ENCODE measurements at places on chromosomes 16 and 17. TPM values are rescaled to one million over a fixed set of nuclear protein-coding genes. Genes with fewer than 3 reads are reported as not detected.

GRCh38 chr16:35221482-35222185 is 1762.2 kb downstream of the TP53TG3F start:
- no peaks in the 10 kb centered on the region for H3K36me3 ChIP-seq
- H3K4me3 ChIP-seq = no peak overlapping the region
- no peaks in the 10 kb centered on the region for H3K4me1 ChIP-seq
- H3K27me3 ChIP-seq = no peaks in the 10 kb centered on the region
- H3K27ac ChIP-seq = no peak overlapping the region
- no peak for DNase-seq

DNA sequence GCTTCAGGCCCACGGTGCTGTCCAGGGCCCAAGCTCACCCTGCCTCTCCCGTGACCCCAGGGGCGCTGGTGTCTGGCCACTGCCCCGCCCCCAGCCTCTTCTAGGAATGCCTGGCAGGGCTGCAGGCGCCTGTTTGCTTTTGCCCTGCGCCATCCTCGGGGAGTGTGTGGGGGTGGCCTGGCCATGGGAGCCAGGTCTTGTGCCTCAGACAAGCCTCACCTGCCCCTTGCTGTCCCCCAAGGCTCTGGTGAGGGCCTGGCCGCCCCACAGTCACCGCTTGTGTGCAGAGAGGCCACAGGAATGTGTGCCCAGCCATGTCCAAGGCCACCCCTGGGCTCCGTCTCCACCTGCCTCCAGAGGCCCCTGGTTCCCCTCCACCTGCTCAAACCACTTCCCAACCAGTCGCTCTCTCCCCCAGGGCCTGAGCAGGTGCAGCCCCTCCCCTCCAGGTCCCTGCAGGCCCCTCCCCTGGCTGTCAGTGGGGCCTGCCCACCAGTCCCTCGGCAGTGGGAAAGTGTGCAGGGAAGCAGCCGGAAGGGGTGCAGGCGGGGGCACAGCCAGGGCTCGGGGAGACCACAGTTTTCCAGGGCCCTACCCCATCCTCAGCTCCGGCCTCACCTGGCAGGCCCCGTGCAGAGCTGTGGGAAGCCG is 841 bp upstream of the IGFALS start:
- H3K36me3 ChIP-seq = peaks cover 12% of the 10 kb centered on the region
- no peaks in the 10 kb centered on the region for H3K27me3 ChIP-seq
- no peak overlapping the region for H3K4me3 ChIP-seq

GRCh38 chr16:1057252-1057932 is 15.2 kb upstream of the SSTR5 start:
- H3K4me3 ChIP-seq = no peak overlapping the region
- DNase-seq = peak; percentile 41
- H3K4me1 ChIP-seq = no peaks in the 10 kb centered on the region
- H3K36me3 ChIP-seq = no peaks in the 10 kb centered on the region

GRCh38 chr17:6868582-6868981 is 37.1 kb upstream of the TEKT1 start:
- H3K27me3 ChIP-seq = peaks cover 9% of the 10 kb centered on the region
- no peak for DNase-seq
- no peak overlapping the region for H3K4me3 ChIP-seq

The C17orf78 gene
- not detected for total RNA-seq

DNA sequence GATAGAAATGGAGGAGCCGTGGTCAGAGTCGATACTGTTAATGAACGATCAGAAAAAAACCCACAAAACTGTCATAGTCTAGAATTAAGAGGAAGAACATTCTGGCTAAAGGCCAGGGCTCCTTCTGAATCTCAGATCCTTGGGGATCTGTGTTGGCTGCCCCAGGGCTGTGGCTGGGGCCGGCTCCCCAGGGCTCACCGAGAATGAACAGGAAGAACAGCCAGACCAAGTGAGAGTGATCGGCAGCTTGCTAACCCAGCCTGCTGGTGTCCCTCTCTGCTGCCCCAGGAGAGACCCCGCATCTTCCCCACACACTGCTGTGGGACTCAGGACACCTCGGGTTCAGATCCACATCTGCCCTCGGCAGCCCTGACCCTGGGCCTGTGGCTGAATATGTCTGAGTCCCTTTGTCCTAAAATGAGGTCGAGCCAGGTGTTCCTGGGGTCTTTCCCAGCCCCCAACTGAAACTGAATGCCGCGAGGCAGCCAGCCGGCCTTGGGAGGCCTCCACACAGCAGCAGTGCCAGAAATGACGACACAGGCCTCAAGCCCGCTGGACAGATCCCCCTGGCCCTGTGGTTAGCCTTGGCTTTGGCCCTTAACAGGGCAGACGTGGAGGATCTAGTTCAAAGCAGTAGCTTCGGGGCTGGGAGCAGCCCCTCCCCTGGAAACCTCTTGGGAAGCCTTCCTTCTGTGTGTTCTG is 23.9 kb upstream of the CLEC18A start:
- no peaks in the 10 kb centered on the region for H3K4me1 ChIP-seq
- no peak for DNase-seq
- no peaks in the 10 kb centered on the region for H3K27me3 ChIP-seq
- H3K36me3 ChIP-seq = peaks cover 10% of the 10 kb centered on the region
- no peak overlapping the region for H3K27ac ChIP-seq
- H3K4me3 ChIP-seq = no peak overlapping the region

- peaks cover 21% of the 10 kb centered on the region for H3K36me3 ChIP-seq
- peaks cover 11% of the 10 kb centered on the region for H3K4me1 ChIP-seq
- H3K27ac ChIP-seq = peak overlapping the region; percentile 92
- no peaks in the 10 kb centered on the region for H3K27me3 ChIP-seq
- peak overlapping the region; percentile 55 for H3K4me3 ChIP-seq
Measured at GRCh38 chr16:67235816-67236562, 9.1 kb downstream of the TMEM208 start.

DNA sequence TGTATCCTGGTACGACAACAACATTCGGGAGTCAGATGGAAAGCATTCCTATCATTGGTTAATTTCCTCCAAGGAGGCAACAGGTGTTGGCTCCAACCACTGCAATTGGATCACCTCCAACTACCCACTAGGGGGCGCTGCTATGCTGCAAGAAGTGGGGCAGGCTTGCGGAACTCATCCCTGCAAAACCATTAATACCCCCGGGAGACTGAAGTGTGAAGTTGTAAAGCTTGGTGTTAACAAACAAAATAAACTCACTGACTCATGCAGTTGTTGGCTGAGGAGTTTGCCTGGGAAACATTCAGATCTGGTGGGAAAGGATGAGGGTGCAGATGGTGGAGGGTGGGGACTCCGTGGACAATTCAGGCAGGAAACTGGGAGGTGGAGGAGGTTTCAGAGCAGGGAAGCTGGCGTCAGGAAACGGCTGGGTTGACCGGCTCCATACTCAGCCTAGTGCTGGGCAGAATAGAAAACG is 84.9 kb downstream of the HS3ST2 start:
- no peaks in the 10 kb centered on the region for H3K4me1 ChIP-seq
- H3K27me3 ChIP-seq = peaks cover 4% of the 10 kb centered on the region
- no peak overlapping the region for H3K4me3 ChIP-seq
- no peak overlapping the region for H3K27ac ChIP-seq

DNA sequence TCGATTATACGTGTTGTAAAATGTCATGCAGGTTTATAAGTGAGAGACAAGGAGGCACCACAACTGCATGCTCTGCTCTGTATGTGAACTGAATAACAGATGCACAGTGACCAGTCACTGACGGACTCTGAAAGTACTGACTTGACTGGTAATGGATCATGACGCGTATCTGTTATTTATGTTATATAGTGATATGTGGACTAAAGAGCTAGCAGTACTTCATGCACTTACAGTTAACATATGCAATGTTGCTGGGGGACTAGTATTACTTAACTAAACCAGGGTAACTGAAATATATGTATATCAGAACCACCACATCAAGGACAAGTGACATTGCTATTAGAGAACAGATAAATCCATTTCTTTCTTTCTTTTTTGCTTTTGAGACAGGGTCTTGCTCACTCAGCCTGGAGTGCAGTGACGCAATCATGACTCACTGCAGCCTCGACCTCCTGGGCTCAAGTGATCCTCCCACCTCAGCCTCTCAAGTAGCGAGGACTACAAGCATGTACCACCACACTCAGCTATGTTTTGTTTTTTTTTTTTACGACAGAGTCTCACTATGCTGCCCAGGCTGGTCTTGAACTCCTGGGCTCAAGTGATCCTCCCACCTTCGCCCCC is 17.2 kb downstream of the COIL start:
- no peak for DNase-seq
- H3K4me3 ChIP-seq = no peak overlapping the region
- H3K27ac ChIP-seq = no peak overlapping the region
- H3K4me1 ChIP-seq = peaks cover 4% of the 10 kb centered on the region

The BCL6B gene
- total RNA-seq = 0.40 TPM

- no peak overlapping the region for H3K4me3 ChIP-seq
- no peak for DNase-seq
- no peaks in the 10 kb centered on the region for H3K36me3 ChIP-seq
- H3K27ac ChIP-seq = no peak overlapping the region
- no peaks in the 10 kb centered on the region for H3K27me3 ChIP-seq
Measured at GRCh38 chr17:309361-309888, 43.2 kb downstream of the RPH3AL start.

DNA sequence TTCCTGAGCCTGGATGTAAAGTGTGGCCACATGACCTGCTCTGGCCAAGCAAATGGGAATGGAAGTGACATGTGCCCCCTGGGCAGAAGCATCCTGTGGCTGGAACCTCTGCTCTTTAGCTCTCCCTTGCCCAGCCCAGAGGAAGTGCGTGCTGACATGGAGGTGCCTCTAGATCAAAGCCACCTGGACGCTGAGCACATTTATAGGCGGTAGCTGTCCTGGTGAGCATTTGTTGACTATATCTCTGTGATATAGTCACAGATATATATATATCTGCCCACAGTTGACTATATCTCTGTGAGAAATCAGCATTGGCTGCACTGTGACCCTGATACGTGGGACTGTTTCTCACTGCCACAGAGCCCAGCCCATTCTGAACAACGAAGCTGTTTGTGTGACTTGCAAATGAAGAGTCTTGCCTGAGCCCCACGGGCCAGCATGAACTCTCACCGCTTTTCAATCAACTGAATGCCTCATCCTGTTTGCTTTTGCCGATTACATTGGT is 118.8 kb downstream of the C16orf95 start:
- no peaks in the 10 kb centered on the region for H3K36me3 ChIP-seq
- H3K27ac ChIP-seq = no peak overlapping the region
- peaks cover 2% of the 10 kb centered on the region for H3K27me3 ChIP-seq
- no peaks in the 10 kb centered on the region for H3K4me1 ChIP-seq
- no peak overlapping the region for H3K4me3 ChIP-seq
- no peak for DNase-seq

GRCh38 chr17:14398766-14399165 is 97.9 kb downstream of the HS3ST3B1 start:
- no peaks in the 10 kb centered on the region for H3K27me3 ChIP-seq
- peaks cover 9% of the 10 kb centered on the region for H3K36me3 ChIP-seq
- no peak overlapping the region for H3K27ac ChIP-seq
- no peak for DNase-seq
- H3K4me3 ChIP-seq = no peak overlapping the region

The DOC2A gene
- 0.30 TPM for total RNA-seq

GRCh38 chr17:2712300-2713043 is 908 bp upstream of the CLUH start:
- peak overlapping the region; percentile 95 for H3K27ac ChIP-seq
- H3K27me3 ChIP-seq = no peaks in the 10 kb centered on the region
- peaks cover 43% of the 10 kb centered on the region for H3K4me1 ChIP-seq
- H3K36me3 ChIP-seq = no peaks in the 10 kb centered on the region
- peak overlapping the region; percentile 86 for H3K4me3 ChIP-seq

The IGFBP4 gene
- total RNA-seq = 67.9 TPM

- H3K36me3 ChIP-seq = peaks cover 11% of the 10 kb centered on the region
- no peaks in the 10 kb centered on the region for H3K27me3 ChIP-seq
- peak; percentile 62 for DNase-seq
Measured at GRCh38 chr16:4700380-4700996, 7.1 kb downstream of the NUDT16L1 start.

The DPEP3 gene
- total RNA-seq = 0.10 TPM

DNA sequence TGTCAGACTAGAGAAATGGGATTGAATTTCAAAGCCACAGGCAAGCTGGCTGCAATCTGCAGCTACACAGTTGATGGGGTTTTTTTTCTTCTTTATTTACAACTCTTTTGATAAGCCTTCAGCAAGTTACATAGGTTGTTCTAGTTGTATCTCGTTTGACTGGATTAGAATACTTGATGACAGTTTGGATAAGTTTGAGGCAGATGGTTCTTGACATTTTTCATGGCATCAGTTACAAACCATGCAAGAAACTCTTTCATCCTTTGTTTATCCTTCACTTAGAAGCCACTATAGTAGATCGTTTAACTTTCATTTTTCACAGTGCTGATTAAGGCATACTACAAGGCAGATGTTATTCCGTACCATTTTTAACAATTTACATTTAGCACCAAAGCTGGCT is 238.9 kb downstream of the TOX3 start:
- no peak for DNase-seq
- no peak overlapping the region for H3K27ac ChIP-seq
- H3K36me3 ChIP-seq = no peaks in the 10 kb centered on the region
- no peaks in the 10 kb centered on the region for H3K4me1 ChIP-seq

DNA sequence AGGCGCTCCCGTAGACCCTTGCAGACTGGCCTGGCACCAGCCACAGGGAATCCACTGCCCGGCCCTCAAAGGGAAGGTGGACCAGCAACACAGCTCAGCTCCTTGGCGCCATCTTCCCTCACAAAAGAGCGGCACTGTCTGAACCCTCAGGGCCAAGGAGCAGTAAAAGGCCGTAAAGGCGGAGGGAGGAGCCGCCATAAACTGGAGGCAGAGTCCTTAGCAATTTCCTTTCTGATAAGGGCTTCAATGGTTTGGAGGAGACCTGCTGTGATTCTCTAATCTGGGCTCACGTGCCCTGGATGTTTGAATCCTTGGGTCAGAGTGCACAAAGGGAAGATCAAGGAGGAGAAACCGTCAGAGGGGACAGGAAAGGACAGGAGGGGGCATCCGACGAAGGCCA is 15.5 kb upstream of the AXIN2 start:
- no peak overlapping the region for H3K4me3 ChIP-seq
- H3K27me3 ChIP-seq = no peaks in the 10 kb centered on the region
- no peak for DNase-seq
- no peaks in the 10 kb centered on the region for H3K4me1 ChIP-seq
- no peak overlapping the region for H3K27ac ChIP-seq

GRCh38 chr16:88014954-88015805 is 63.9 kb downstream of the BANP start:
- no peaks in the 10 kb centered on the region for H3K4me1 ChIP-seq
- H3K36me3 ChIP-seq = peaks cover 6% of the 10 kb centered on the region
- no peaks in the 10 kb centered on the region for H3K27me3 ChIP-seq
- H3K4me3 ChIP-seq = no peak overlapping the region

- H3K27ac ChIP-seq = peak overlapping the region; percentile 58
- H3K4me1 ChIP-seq = peaks cover 14% of the 10 kb centered on the region
- DNase-seq = no peak
- H3K36me3 ChIP-seq = peaks cover 48% of the 10 kb centered on the region
Measured at GRCh38 chr17:28907709-28908475, 5.0 kb upstream of the DHRS13 start.

The VTN gene
- total RNA-seq = 0.08 TPM
